ENCODE measurements at places on chromosomes 5 and 9. TPM values are rescaled to one million over a fixed set of nuclear protein-coding genes. Genes with fewer than 3 reads are reported as not detected.

TAL2 gene
- total RNA-seq, result 0.36 TPM

C9 gene
- total RNA-seq, result 0.36 TPM

PCDHB16 gene
- total RNA-seq, result 1.1 TPM

MEF2C gene
- 9.4 TPM for total RNA-seq

C9orf50 gene
- 0.36 TPM for total RNA-seq

Measured in osteoblast (primary cell).